ENCODE measurements at places on chromosomes 5 and 9.
A peak's percentile ranks its signal among the peaks of the same experiment; 100 is the strongest.

GRCh38 chr5:113282472-113282871 lies 152.3 kb downstream of the TSSK1B start:
- no peak for DNase-seq

DNA sequence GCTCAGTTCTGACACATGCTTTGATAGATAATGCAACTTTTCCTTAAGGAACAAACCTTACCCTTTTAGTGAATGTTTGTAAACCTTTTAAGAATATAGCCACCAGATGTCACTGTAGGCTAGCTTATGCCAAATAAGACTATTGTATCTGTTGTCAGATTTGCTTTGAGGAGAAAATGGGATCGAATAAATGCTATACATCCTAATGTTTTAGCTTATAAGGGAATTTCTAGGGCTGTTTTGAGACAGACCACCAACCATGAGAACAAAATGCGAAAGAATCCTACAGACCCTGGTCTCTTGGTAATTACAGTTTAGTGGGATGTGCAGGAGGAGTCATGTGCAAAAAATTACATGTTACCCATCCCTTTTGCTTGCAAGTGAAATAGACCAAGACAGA lies 127.6 kb upstream of the NMUR2 start:
- DNase-seq: peak; percentile 58

GRCh38 chr5:11182441-11183080 lies 421.5 kb upstream of the DAP start:
- peak; percentile 54 for DNase-seq

DNA sequence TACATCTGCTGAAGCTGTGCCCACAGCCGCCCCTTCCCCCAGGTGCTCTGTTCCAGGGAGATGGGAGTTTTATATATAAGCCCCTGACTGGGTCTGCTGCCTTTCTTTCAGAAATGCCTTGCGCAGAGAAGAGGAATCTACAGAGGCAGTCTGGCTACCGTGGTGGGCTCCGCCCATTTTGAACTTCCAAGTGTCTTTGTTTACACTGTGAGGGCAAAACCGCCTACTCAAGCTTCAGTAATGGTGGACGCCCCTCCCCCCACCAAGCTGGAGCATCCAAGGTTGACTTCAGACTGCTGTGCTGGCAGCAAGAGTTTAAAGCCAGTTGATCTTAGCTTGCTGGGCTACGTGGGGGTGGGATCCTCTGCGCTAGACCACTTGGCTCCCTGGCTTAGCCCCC lies 41.3 kb downstream of the RANBP17 start:
- no peak for DNase-seq

DNA sequence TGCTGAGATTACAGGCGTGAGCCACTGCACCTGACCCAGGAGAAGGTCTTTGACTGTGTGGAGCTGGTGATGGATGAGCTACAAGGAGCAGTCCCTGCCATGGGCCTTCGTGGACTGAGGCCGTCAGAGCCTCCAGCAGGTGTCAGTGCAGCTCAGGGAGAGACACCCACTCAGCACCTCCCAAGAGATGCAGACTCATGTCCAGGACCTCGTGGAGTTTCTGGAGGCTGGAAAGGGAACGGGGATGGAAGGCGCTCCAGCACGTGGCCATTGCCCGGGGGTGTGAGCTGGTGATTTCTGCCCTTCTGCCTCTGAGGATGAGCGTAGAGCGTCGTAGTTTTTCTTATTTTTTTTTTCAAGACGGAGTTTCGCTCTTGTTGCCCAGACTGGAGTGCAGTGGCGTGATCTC lies 9.5 kb downstream of the TOR4A start:
- DNase-seq: peak; percentile 59

GRCh38 chr5:67306965-67307607 lies 110.5 kb upstream of the CD180 start:
- no peak for DNase-seq

GRCh38 chr9:130883479-130883878 lies 13.1 kb downstream of the QRFP start:
- DNase-seq: no peak

DNA sequence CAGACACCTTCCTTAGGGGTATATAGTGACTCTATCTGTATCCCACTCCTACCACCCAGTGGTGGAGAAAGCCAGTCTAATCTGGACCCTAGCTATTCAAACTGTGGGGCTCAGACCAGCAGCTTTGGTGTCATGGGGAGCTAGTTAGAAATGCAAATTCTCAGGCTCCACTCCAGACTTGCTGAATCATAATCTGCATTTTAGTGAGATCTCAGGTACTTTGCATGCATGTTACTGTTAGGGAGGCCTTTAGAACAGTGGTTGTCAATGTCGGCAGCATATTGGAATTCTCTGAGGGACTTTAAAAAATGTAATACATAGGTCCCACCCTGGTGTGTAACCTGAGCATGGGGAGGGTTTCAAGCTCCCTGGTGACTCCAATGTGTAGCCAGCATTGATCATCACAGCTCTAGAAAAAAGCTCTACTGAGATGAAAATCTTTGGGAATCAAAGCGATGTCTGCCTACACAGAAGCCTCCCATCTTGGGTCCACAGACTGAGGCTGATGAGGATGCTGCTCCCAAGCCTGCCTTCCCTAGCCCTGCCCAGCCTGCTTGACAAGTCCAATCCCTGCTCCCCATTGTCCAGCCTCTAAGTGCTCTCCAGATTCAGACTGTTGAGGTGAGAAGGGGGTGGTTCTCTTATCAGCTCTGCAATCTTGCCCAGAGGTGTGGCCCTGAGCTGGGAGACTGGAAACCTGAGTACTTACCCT lies 11.9 kb upstream of the GM2A start:
- DNase-seq: no peak

Data from suppressor macrophage treated with lipopolysaccharide for 1 hour (primary cell).